ENCODE measurements at places on chromosomes 3 and 15. TPM values are rescaled to one million over a fixed set of nuclear protein-coding genes. Genes with fewer than 3 reads are reported as not detected.

Gene BTLA
- total RNA-seq = not detected

Gene TTC14
- total RNA-seq = 20.3 TPM

Gene PBRM1
- total RNA-seq = 16.6 TPM

Gene TUSC7
- not detected for total RNA-seq

Gene CFAP100
- total RNA-seq = not detected

Gene BMF
- total RNA-seq = 5.4 TPM

Gene GALNT15
- total RNA-seq = 2.1 TPM

Gene TRH
- not detected for total RNA-seq

Gene GP9
- total RNA-seq = not detected

Gene STRIT1
- total RNA-seq = not detected

Gene SCN10A
- total RNA-seq = not detected

DNA sequence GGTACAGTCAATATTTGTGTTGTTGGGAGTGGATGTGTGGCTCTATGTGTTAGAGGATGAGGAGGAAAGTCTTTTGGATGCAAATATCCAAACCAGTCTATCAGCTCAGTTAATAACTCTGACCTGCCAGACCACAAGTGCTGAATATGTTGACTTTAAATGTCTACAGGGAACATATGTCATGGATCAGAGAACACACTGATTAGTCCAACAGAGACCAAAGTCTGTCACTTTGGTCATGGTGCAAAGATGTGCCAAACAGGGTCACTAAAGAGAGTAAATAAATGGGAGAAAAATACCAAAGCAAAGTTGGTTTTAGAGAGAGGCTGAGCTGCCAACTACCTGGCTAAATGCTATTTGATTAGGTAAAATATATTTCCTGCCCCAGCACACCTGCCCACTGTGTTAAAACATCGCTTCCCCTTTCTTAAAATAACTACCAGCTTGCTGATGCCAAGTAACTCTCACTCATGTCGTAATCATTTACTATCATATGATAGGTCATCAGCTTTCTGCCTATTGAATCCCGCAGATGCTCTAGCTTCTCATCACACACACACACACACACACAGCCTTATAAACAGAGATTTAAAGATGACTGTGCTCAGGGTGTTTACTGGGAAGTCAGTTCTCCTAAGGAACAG is 173.3 kb downstream of the PDZRN3 start:
- no peak for DNase-seq

- DNase-seq = no peak
Measured at GRCh38 chr3:107077391-107077790, 299.8 kb upstream of the CCDC54 start.

GRCh38 chr3:5022187-5022965 is 43.1 kb downstream of the BHLHE40 start:
- no peak for DNase-seq

DNA sequence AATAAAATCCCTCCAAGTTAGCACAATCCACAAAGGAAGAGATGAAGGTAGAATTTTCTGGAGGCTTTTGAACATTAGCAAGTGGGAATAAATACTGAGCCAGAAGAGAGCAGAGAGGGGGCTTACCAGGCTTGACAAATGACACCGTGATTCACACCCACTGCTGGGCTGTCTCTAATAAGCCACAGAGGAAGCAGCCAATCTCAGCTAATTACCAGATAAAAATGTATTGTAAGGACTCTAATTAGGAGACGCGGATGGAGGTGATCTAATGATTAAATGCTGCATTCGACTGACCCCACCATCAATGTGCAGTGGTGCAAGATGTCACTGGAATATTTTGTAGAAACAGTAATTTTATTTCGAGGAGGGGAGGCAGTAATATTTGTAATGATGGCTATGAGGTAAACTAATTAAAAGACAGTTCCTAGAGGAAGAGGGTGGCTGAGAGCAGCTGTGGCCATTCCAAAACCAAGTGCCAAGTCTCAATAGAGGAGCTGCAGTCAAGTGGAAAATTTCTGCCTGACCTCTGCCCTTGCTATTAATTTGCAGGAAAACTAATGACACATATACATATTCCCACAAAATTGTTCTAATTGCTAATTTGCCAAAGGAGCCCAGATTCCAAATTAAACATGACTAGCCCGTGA is 602.2 kb downstream of the FOXP1 start:
- no peak for DNase-seq

DNA sequence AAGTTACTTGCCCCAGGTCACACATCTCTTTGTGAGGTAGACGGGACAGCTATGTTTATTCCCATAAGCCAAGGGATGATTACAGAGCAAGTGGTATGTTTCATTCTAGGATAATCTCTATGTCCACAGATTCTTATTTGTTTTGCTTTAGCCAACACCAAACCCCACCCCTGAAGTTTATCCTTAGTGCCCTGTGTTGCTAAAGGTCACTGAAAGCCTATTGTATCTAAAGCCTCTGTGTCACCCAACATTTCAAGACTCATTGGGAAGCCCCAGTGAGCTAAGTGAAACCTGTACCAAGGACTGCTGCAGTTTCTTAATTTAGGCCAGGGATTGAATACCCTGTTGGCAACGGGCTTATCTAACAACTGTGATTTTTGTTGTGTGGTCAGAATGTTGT is 135.6 kb downstream of the ADAMTS9 start:
- DNase-seq = no peak

- peak; percentile 20 for DNase-seq
Measured at GRCh38 chr3:107740992-107741896, 218.5 kb downstream of the BBX start.

GRCh38 chr3:111588527-111588926 is 6.6 kb downstream of the ZBED2 start:
- peak; percentile 35 for DNase-seq

DNA sequence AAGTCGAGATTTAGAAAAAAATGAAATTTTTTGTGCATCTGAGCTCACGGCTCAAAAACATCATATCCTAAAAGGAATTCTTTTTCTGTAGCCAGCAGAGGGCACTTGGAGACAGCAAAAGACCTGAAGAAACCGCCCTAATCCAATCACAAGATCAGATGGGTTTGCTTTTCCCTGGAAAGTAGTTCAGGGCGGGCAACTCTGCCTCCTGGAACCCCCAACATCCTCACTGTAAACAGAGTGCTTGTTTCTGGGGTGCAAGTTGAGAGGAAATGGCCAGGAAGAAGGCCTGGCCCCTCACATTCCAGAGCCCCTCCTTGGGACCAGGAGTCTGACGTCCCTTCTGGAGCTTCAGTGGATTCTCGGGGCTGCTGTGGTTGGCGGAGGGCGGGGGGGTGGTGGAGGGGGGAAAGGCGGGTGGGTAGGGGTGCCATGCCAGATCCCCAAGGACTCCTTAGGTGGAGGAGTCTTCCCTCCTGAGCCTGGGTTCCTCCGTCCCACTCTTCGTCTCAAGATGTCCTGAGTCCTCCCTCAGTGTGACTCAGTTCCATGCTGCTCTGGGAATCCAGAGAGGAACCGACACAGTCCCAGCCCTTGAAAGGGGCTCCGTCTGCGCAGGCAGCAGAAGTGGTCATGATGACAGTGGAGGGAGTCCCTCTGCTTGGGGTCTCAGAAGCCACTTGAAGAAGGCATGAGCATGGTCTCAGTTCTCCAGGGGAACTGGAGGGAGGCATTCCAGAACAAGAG is 35.9 kb downstream of the CCK start:
- peak; percentile 46 for DNase-seq

DNA sequence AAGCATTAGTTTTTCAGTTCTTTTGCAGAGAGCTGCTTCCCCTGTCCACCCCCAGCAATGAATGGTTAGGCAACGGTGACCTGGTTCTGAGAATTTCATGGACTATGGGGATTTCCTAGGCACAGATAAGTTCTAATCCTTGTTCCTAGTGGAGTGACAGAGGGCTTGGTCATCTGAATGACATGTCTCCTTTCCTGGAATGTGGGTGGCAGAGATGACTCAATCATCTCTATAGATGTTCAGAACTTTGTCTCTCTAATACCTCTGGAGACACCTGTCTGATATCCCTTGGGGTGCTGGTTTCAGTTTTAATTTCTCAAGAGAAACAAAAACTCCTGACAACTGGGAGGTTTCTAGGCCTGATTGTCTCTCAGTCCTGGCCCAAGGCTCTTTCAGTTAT is 10.4 kb downstream of the PLA2G4E start:
- DNase-seq = peak; percentile 39

DNA sequence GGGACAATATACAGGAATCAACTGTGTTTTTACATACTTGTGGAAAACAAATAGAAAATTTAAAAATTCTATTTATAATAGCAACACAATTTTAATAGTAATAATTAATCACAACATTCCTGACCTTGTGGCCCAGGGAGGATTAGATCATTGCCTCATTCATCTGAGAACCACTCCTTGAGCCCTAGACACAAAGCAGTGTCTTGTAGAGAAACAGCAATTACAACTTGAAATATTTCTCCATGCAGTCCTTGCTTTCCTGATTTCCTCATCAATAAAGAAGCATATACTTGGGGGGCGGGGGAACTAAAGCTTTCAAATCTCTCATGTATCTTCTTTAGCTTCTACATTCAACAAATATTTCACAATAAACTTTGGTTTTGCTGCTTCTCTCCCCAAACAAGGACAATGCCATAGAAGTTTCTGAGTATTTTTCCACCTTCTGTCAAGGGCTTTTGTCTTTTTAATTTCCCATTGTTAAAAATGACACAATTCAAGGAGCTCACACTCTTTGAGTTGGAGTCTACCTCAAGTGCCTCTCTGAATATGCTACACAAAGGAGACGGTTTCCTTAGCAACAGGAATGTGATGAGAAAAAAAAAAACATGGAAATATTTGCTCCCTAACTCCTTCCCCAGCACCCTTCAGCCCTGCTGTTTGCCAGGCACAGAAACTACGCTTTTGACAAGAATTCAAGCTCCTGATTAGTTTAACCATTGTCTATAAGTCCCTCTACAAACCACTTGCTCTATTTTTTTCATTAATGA is 118.8 kb downstream of the ARPP21 start:
- no peak for DNase-seq

- DNase-seq = peak; percentile 90
Measured at GRCh38 chr3:107416138-107416537, 38.9 kb downstream of the CCDC54 start.

- peak; percentile 64 for DNase-seq
Measured at GRCh38 chr3:156819842-156820691, 6.1 kb upstream of the LEKR1 start.

- no peak for DNase-seq
Measured at GRCh38 chr15:70258369-70259027, 160.8 kb upstream of the TLE3 start.

GRCh38 chr3:102302020-102302419 is 132.8 kb upstream of the ZPLD1 start:
- no peak for DNase-seq

DNA sequence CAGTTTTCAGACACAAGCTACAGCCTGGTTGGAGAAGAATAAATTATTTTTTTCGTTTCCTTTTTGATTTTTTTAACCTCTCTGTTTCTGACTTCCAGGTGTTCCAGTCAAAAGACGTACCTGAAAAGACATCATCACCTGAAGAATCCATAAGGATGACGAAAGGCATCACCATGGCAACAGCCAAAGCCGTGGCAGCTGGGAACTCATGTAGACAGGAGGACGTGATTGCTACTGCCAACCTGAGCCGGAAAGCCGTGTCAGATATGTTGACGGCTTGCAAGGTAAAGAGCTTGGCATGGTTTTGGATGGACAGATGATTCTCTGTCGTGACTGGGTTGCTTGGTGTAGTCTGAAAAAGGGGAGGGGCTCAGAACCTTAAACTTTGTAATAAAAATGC is 237.0 kb upstream of the TPM1 start:
- no peak for DNase-seq

GRCh38 chr15:48176957-48177356 is 1.1 kb downstream of the MYEF2 start:
- no peak for DNase-seq

DNA sequence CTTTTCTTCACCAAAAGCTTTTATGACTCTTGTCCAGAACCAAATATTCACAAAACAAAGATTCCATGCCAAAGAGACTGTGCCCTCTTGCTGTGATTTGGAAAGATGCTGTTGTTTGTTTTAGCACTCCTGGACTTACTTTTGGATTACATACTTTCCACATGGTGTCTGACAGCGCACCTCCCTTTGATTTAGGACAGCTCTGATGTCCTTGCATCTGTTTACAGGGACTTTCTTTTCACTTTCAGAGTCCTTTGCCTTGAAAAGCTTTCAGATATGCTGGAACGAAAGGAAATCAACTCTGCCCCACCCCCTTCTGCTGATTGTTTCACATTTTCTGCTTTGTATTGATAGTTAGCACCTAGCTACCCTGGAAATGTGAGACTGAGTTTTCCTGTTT is 133.0 kb upstream of the NR2E3 start:
- DNase-seq = no peak

DNA sequence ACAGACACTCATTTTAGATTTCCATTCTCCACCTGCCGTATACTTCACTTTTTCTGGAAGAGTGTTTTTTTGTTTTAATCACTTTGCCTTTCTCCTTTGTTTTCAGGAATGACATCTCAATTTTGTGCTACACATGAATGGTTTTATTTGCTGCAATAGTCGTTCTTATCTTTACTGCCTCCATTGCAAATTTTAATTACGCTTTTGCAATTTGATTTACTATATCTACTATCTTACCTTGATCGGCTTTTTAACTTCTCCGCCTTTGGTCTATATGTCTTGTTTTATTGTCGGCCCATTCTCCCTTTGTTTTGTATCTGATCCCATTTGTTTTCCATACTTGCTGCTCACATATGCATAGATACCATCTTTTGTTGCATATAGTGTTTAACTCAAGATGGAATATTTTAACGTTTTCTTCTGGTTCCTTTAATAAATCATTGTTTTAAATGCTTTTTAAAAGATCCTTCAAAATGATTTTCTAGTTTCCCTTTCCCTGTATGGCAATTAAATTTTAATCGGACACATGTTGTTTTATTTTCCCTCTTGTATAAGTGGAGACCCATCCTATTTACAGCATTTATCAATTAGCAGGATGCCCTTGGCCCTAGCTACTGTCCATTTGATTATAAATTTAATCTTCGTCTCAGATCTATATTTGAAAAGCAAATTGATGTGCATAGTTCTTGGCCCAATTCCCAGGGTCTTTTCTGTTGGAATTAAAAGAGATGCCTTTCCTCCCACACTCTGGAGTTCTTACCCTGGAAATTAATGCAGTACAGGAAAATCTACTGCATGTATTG is 97.2 kb upstream of the CNTN4 start:
- no peak for DNase-seq

DNA sequence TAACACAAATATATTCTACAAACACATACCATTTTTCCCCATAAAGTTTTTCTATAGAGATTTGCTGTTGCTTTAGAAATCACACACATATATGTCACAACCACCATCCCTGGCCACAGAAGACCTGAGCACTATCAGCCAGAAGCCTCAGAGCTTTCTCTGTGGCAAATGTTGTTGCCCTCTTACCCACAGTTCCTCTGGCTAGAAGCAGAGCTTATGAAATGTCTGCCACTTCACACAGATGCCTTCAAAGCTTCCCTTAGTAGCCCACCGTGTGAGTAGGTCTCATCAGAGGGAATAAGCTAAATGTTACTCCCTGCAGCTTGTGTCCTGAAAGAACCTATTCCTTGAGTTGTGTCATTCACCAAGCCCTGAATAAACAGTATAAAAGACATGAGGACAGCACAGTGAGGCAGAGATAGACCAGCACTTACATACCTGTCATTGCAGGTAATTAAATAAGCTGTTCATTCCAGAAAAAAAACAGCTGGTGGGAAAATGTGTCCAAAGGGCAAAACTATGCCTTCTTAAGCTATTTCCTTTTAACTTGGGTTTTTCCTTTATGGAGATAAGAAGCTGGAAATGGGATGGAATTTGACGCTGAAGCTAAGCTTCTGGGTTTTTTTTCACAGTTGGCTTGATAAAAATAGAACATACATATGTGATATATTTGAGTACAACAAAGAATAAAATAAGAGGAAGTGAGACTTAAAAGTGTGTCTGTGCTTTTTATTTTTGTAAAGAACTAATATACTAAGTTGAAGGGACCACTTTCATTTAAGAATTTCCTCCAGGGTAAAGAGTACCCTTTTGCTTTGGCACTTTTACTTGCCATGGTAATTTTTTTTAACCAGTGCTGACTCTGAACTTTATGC is 391.4 kb downstream of the KCNH8 start:
- no peak for DNase-seq
